ENCODE measurements at places on chromosomes 6 and 20.

DNA sequence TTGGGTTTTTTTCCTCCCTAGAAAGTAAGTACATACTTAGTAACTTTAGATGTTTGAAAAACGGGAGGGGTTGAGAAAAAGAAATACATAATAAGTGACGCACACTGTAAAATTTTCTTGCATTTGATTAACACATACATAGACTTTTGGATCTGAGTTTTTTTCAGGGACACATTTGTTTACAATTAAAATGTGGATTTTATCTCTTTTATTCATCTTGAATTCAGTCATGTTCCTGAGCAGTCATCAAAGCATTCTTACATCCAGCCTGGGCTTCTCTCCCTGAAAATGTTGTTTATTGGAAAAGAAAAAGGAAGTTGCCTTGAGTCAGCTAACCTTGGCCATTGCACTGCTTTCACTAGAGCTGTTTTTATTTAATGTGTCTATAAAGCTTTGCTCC lies 8.7 kb upstream of the RPP40 start:
- no peak for DNase-seq

GRCh38 chr6:41509580-41509979 lies 36.6 kb upstream of the FOXP4 start:
- DNase-seq, result no peak

DNA sequence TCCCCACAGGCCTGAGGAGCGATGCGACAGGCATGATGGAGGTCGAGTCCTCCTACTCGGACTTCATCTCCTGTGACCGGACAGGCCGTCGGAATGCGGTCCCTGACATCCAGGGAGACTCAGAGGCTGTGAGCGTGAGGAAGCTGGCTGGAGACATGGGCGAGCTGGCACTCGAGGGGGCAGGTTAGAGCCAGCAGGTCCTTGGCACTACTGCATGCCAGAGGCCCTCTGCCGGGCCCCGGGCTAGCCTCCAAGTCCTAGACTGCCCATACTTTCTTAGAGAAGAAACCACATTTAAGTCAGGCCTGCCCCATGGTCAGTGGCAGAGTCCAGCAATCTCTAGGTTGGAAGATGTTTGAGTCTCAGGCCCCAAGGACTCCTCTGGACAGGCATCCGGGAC lies 32.1 kb downstream of the PKIG start:
- DNase-seq, result no peak

DNA sequence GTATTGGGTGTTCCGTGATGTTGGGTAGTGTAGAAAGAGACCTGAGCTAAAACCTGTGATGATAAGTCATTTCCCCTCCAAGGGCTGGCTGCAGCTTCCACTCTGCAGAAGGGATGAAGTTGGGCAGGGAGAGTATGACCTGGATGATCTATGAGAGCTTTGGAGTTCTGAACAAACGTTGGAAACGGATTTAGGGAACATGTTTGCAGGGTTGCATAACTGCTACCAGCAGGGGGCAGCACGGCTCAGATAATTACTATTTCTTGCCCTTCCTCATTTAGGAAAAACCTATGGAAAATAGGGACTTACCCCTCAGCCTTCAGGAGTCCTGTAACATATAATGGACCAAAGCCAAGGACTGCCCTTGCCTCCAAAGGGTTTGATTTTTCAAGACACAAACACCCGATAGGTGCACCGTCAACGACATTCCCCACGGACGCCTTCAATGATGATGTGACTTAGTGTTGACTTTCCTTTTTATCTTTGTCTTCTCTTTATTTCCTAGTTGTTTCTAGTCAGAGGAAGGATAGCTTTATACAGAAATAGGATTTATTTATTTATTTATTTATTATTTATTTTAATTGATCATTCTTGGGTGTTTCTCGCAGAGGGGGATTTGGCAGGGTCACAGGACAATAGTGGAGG lies 164.9 kb upstream of the SASH1 start:
- DNase-seq, result peak; percentile 11
